Endodermal cell (in vitro differentiated cells): ENCODE measurements at places on chromosomes 2 and 18.
A peak's percentile ranks its signal among the peaks of the same experiment; 100 is the strongest.

- no peak for DNase-seq
Measured at GRCh38 chr2:108414945-108415344, 34.1 kb upstream of the GCC2 start.

GRCh38 chr2:160308915-160309314 is 108.8 kb upstream of the ITGB6 start:
- no peak for DNase-seq

DNA sequence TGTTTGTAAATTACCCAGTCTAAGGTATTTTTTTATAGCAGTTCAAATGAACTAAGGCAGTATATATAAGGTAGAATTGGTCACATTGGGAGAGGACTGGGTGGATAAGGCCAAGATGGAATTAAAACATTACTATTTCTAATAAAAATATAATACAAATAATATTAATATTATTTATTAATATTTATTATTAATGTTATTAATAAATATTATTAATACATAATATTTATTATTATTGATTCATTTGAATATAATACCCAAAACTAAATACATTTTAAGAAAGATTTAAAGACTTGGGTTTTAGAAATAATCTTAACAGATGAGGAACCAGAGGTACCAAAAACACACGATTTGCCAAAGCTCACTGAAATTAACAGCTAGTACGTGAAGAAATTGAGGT is 30.5 kb upstream of the MC2R start:
- no peak for DNase-seq

- DNase-seq = no peak
Measured at GRCh38 chr2:164903951-164904350, 51.4 kb downstream of the SLC38A11 start.

- DNase-seq = no peak
Measured at GRCh38 chr2:174015428-174015827, 50.3 kb upstream of the SP3 start.

DNA sequence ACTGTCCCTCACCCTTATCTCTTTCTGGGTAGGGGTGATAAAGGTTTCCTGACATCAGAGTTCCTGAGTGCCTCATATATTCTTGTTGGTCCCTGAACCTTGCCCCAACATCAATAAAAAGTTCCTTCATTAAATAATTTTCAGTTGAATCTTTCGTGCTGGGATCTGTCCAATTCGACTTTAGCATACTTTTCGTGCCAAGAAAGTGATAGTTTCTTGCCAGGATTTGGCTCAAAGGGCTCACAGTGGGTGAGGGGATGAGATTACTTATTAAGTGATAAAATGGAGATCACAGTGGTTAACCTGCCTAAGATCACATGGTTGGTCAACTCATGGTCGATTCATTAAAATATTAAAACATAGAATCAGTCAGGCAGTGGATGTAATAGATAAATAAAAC is 93.8 kb upstream of the SLC8A1 start:
- DNase-seq = no peak

DNA sequence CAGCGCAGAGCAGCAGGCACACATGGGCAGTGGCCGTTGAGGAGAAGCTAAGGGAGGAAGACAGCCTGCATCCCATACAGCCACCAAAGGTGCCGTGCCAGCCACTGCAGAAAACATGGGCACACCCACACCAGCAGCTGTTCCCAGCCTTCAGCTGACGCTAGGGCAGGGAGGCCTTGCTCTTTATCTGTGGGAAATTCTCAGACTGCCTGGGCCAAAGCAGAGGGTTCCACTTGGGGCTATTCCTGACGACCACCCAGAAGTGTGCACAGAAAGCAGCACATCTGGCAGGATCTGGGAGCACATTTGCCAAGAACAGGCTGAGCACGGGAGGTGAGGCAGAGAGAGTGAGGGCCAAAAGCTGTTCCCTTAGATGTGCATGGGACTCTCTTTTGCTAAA is 101.3 kb upstream of the SOX11 start:
- no peak for DNase-seq

- peak; percentile 79 for DNase-seq
Measured at GRCh38 chr2:191318729-191319078, 73.5 kb downstream of the MYO1B start.

DNA sequence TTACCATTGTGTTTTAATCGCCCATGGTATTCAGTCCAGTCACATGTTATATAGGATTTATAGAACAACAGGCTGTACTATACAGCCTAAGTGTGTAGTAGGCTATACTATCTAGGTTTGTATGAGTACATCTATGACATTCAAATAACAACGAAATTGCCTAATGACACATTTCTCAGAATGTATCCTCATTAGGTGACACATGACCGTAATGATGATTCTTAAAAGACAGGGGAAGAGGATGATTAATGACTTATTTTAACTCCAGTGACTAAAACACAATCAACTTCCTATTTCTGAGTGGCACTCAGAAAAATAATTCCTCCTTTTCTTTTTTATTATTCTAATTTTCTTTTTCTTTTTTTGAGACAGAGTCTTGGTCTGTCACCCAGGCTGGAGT is 63.0 kb upstream of the ACSL3 start:
- no peak for DNase-seq

DNA sequence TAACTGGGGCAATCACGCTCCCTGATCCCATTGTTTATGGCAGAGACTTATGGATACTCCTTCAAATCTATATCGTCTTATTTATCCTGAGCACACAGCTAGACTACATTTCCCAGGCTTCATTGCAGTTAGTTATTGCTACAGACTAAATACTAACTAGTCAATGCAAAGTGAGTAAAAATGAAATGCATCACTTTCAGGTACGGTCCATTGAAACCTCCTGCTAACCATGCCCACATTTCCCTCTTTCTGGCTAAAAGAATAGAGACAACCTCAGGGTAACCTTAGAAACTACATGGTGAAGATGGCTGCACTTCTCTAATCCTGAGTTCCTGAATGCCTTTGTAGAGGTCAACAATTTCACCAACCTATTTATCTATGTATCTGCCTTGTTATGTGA is 437.4 kb downstream of the EPHA4 start:
- no peak for DNase-seq

DNA sequence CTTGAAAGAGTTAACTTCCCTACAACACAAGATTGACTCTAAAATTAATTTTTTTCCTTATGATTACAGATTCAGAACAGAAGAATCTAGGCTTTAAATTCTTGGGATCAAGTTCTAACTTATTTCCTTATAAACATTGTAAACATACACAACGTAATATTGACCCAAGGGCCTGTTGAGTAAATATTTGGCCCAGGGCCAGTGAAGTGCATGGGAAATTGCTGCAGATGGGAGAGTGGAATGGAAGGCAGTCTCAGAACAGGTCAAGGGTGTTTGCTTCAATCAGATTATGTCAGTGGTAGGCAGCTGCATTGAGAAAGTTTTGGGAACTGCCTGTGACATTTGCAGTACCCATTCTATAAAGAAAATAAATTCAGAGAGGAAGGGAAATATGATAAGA is 137.6 kb downstream of the MYO1B start:
- no peak for DNase-seq

DNA sequence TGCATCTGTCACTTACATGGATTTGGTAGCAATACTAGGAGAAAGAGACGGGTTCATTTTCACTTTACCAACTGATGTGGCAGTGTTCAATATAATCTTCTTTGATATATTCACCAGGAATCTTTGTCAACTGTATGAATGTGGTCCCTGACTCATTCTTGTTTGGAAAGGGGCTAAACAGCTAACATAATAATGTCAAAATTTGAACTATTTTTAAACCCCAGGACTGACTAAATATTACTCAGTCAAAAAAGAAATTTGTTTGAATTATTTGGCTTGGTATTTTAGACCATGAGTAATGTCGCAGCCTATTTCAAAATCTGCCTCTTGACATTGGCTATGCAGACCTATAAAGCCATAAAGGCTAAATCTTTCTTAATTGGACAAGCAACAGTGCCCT is 413.7 kb upstream of the RGPD4 start:
- DNase-seq = no peak

GRCh38 chr18:23538001-23538400 is 34.7 kb downstream of the RMC1 start:
- DNase-seq = no peak

- peak; percentile 48 for DNase-seq
Measured at GRCh38 chr2:166972002-166972401, 83.7 kb downstream of the XIRP2 start.

DNA sequence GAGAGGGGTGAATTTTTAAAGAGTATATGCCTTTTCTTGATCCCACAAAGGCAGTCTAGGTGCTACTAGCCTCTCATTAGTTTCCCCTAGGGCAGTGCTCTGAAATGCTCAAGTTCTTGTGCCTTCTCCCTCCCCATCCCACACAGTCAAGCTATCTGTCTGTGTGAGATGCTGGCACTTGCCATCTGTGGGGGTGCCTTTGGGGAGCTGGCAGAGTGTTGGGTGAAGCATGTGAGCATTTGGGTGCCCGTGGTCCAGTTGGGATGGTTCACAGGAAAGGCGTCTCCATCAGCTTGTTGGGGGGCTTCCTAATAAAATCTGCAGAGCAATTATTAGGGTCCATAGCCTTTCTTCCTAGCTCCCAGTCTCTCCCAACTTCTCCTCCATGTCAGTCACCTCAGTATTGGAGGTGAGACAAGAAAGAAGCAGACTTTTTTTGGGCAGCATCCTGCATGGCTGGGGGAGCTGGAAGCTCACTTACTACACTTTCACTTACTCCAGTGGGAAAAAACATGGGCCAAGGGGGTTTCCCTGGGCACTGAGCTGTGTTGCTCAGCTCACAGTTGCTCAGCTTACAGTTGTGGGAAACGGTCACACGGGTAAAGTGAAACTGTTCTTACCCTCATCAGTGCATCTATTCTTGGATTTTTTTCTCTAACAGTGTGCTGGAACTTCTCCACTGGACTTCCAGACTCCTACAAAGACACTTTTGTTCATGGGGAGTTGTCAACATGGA is 29.3 kb downstream of the COLEC11 start:
- no peak for DNase-seq

- peak; percentile 85 for DNase-seq
Measured at GRCh38 chr2:196131384-196131937, 39.9 kb downstream of the STK17B start.

- no peak for DNase-seq
Measured at GRCh38 chr18:24922491-24922890, 429.5 kb downstream of the ZNF521 start.

- no peak for DNase-seq
Measured at GRCh38 chr2:21382701-21383520, 259.1 kb downstream of the TDRD15 start.

DNA sequence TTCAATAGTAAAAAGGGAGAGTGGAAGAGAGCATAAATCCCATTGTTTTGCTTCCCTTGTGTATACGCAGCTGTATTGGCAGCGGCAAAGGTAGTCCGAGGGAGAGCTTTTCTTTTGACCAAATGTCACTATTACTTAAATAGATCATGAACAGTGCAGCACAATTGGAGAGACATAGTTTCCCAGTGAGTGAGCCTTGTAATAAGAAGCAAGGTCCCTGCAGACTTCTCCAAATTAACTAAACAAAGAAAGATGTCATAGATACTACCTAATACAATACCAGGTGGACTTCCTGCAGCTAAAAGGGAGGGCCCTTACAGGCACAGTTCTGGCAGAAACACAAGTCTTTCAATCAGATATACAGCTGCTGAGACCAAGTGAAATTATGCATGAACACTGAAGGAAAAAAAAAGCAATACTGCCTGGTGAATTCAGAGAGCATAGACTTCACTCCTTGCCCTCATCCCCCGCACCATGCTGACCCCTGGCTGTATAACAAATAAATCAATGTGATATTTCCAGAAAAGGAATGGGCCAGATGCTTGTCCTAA is 404.7 kb upstream of the CDH2 start:
- no peak for DNase-seq

GRCh38 chr2:240782221-240782885 is 37.7 kb downstream of the KIF1A start:
- DNase-seq = no peak

DNA sequence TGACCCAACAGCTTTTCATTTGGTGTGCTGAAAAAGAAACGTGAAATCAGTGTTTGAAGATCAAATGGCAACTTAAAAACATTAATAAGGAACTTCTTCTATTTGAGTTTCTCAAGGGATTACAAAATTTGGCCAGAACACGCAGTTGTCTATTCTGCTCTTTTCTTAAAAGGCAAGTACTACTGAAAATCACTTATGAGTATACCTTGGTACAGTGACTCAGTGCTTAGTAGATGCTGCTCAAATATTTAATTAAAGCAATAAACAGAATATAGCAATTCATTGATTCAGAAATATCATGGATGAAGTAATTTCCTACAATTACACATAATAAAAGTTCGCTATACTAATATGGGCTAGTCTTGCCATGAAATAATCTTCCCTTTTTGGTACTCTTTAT is 38.2 kb upstream of the MCM6 start:
- no peak for DNase-seq

DNA sequence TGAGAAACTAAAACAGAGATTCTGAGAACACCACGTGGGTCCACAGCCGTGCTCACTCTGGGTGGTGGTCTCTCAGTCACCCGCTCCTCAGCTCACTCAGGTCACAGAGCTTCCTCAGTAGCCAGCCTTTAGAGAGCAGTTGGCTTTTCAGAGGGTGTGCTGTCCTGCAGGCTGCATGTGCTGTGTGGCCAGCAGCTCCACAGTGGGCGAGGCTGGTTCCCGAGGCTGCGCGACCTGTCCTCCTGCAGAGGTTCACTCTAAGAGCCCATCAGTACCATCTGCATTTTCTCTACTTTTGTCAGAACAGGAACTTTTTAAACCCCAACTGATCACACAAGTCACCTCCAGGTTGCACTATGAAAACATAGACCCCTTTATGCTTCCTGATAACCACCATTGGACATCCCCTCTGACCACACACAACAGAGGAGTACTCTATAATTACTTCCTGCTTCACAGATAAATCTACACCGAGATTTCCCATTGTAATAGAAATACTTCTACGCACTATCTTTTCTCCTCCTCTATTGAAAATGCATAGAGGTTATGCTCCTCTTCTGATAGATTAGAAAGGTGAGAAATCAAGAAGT is 93.1 kb downstream of the GYPC start:
- DNase-seq = no peak

DNA sequence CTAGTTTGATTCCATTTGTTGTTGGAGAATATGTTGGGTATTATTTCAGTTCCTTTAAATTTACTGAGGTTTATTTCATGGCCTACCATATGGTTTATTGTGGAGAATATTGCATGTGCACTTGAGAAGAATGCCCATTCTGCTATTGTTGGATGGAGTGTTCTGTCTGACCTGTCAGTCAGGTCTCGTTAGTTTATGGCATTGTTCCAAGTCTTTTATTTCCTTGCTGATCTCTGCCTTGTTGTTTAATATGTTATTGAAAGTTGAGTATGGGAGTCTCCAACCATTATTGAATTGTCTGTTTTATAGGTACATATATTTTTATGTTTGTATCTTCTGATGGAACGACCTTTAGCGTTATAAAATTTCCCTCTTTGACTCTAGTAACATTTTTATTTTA is 86.3 kb downstream of the PTPN4 start:
- DNase-seq = no peak

GRCh38 chr2:160735696-160736095 is 242.1 kb upstream of the RBMS1 start:
- no peak for DNase-seq

- DNase-seq = no peak
Measured at GRCh38 chr2:151306621-151307020, 17.2 kb upstream of the NMI start.

- DNase-seq = no peak
Measured at GRCh38 chr2:47288864-47289263, 114.1 kb upstream of the MSH2 start.
